CD4-positive, CD25-positive, alpha-beta regulatory T cell (primary cell): ENCODE measurements at places on chromosomes 1 and 21. TPM values are rescaled to one million over a fixed set of nuclear protein-coding genes. Genes with fewer than 3 reads are reported as not detected.

GRCh38 chr1:161258439-161259344, at the start of gene PCP4L1:
TSS of gene PCP4L1 (plus strand) at chr1:161258745. CDS start at chr1:161258975, 230 bp downstream.
- DNase-seq, result peak; percentile 20

DNA sequence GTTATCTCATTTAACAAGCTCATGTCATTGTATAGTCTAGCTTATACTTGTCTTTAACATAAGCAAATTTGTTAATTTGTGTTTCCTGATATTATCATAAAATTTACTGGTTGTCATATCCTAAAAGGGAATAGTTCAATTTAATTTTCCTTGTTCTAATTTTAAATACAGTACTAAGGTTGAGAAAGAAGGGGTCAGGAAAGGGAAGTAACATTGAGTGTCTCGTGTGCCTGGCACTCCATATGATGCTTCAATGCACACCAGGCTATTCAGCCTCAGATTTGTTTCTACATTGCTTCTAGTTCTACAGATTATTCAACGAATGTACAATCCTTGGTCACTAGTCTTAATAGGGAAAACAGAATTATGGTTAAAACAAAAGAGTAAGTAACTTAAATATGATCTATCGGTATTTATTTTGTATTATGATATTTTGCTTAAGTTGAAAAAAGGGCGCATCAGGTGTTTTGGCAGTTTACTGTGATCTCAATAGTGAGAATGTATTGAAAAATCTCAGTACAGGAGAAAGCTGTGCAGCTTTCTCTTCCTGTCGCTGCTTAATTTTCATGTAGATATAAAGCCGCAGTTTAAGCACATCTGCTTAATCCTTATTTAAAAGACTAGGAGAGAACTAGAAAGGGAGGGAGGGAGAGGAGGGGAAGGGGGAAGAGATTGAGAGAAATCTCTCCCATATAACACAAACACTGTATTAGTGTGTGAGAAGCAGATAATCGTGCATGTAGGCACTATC, 13.0 kb downstream of the PTPRC start:
- no peak for DNase-seq

- DNase-seq, result no peak
These were observed 68.9 kb downstream of the UCK2 start for GRCh38 chr1:165896277-165896676.

GRCh38 chr21:37878946-37879660, 37.2 kb downstream of the KCNJ6 start:
- DNase-seq, result no peak

DNA sequence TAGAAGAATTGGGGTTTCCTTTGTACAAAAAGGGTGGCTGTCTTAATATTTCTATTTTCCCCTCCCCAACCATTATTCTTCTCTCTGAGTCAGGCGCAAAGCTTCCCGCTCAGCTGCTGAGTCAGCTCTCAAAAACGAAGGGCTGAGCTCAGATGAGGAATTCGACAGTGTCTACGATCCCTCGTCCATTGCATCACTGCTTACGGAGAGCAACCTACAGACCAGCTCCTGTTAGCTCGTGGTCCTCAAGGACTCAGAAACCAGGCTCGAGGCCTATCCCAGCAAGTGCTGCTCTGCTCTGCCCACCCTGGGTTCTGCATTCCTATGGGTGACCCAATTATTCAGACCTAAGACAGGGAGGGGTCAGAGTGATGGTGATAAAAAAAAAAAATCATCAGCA, 3.0 kb upstream of the TUFT1 start:
- no peak for DNase-seq

DNA sequence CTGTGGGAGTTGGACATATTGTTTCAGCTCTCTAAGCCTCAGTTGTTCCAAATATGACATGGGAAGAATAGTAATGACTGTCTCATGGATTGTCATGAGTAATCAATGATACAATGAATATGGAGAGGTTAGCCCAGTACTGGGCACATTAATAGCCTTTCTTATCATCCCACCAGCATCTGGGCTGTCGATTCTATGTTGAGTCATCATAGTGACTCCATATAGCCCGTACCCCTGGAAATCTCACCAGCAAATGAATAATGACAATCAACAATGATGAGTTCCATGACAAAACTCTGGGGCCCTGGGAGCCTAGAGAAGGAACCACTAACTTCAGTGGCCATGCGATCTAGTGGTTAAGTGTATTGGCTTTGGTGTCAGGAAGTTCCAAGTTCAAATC, 39.7 kb upstream of the GJB5 start:
- DNase-seq, result no peak

DNA sequence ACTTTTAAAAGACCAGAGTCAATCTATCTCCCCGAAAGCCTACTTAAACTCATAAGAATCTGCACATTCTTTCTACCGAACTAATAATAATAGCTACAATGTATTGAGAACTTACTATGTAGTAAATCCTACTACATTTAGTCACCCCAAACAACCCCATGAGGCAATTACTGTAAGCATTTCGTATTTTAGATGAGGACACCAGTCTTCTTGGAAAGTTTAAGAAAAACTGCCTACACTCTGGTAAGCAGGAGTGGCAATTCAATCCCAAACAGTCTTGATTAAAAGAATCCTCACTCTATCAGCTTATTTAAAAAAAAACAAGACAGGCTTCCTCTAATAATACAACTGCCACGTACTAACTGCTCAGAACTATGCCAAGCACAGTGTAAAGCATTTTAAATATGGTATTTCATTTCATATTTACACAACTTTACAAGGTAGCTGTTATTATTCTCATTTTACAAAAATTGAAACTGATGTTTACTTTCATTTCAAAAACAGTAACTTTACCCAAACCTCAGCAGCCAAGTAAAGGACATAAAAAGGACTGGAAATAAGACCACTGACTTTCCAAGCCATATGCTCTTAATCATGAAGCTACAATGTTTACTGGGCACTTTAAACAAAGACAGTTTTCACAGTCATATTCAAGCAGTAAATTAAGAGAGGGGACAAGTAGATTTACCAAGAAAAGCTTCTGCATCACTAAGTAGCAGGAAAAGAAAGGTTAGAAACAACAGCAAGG, 13.9 kb downstream of the ARID4B start:
- DNase-seq, result peak; percentile 30

- no peak for DNase-seq
These were observed 149.7 kb downstream of the PEX14 start for GRCh38 chr1:10624256-10625050.

DNA sequence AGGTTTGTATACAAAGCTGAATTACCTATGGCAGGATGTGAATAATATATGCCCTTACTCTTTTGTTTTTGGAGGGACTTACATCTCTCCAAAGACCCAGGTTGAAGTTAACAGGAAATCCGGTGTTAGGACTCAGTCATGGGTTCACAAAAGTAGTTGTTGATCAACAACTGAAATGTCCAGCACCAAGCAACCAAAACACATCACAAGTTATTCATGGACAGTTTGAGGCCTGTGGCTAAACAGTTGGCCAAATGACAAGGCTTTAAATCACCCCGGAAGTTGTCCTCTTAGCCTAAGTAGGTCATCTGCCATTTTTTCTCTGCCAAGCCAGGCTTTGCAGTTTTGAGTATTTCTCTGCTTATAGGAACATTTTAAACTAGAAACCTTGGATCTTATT, 89.9 kb downstream of the CD247 start:
- DNase-seq, result no peak

DNA sequence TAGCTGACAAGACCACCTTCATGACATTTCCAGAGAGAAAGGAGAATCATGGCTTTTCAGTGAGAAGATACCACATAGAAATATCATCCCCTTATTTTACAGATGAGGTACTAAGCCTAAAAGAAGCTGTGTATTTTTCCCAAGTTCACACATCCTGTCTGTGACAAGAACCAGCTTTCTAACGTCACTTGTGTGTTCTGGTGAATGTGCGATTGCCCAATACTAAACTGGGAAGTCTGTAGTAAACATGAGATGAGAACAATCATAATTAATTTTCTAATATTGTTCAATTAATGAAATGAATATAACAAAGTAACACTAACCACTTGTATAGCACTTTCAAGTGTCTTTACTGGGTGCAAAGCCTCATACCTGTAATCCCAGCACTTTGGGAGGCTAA, 46.0 kb downstream of the PTGER3 start:
- no peak for DNase-seq

- DNase-seq, result no peak
These were observed 49.1 kb upstream of the SERBP1 start for GRCh38 chr1:67479146-67479891.

DNA sequence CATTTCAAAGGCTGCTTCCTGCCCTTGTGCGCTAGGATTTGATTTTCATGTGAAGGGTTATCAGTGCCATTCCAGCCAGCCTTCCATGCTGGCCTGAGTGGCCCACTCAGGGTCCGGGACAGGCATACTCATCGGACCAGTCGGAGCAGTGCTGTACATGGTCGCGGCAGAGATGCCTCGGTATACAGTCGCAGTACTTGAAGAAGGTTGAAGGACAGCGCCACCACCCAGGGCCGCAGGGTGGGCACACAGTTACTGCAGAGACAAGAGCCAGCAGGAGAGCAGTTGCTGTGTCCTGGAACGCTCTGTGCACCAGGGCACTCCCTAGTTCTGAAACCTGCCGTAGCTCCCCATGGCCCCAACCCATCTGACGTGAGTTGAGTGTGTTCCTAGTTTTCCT, 9.1 kb downstream of the LDLRAD1 start:
- DNase-seq, result no peak

DNA sequence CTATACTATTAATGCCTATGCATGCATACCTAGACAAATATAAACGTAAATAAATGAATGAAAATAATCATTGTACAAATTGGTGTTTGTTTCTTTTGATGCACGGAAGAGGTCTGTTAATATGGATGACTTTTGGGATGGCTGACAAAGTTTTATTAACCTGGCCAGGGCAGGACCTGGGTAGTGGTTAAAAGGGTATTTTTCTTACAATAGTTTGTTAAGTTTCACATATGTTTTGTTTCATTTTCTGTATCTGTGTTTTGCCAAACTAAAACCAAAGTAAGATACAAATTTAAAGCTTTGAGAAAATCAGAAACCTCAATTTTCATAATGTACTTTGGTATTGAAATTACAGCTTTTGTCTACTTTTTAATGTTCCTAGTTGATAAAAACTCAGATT, 222.7 kb upstream of the OLFM3 start:
- no peak for DNase-seq

GRCh38 chr1:77990629-77991204, 11.8 kb upstream of the FUBP1 start:
- no peak for DNase-seq

- no peak for DNase-seq
These were observed 126.1 kb downstream of the TRABD2B start for GRCh38 chr1:47870946-47871676.

- no peak for DNase-seq
These were observed 38.8 kb downstream of the ZBTB17 start for GRCh38 chr1:15937146-15937545.

- DNase-seq, result no peak
These were observed 23.8 kb downstream of the CLIC4 start for GRCh38 chr1:24768873-24769605.

DNA sequence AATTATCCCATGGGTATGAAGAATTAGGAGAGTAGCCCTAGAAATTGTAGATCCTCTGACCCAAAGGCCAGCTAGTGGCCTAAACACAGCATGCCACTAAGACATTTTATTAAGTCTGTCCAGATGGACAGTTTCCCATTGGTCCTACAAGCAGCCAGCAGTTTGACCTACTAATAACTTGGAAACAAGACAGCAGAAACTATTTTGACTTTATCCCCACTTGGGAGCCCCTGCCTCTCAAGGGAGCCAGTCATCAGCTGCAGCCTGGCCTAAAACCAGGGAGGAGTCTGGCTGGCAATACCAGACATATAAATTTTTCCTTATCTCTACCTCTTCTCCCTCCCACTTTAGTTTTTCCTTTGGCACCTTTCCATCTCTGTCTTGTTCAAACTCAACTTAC, 222.6 kb upstream of the KCTD3 start:
- no peak for DNase-seq

- no peak for DNase-seq
These were observed 86.9 kb upstream of the KCNE2 start for GRCh38 chr21:34276711-34277425.

DNA sequence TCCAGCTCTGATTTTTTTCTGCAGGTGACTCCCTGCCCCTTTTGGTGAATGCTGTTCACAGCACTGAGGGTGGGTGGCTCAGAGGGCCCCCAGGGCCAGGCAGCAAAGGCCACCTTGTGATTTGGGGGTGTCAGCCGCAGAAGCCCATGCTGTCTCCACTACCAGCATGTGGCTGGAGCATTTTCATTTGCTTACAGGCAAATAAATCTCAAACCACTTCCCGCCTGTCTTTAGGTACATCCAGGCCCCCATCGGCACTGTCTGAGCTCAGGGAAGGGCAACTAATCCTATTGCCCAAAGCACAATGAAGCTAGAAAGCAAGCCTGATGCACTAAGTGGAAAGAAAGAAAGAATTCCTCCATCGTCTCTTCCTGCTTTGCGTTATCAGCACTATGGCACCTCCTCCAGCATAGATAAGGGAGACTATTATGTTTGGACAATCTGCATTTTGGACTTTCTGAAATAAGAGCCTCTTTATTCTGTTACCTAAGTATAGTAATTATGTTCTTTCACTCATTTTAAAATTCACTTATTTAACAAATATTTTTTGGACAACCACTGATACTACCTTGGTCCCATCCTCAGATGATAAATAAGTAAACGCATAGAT, 100.5 kb upstream of the TLR5 start:
- no peak for DNase-seq

GRCh38 chr1:27015260-27015659, 2.6 kb upstream of the TENT5B start:
- DNase-seq, result no peak

DNA sequence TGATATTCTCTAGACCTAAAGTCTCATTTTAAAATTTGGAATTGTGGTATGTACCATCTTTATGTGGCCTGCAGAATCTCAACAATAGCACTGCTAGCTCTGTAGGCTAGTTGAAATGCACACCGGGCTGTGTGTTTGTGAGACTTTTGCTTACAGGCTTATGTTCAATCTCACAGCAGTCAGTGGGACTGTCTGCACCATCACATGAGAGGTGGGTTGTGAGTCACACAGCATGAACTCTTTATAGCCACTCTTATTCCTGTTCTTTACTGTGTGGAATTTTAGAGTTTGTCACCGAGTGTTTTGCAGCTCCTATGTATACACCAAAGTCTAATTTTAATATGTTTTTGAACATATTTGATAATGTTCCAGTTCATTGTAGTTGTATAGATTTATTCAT, 74.6 kb downstream of the RASAL2 start:
- DNase-seq, result no peak

The CACNA1S gene
- total RNA-seq, result not detected

The TTC34 gene
- 1.1 TPM for total RNA-seq

The PLPPR5 gene
- total RNA-seq, result not detected

The TSSK3 gene
- 0.76 TPM for total RNA-seq

The RAB42 gene
- not detected for total RNA-seq

The CFHR4 gene
- not detected for total RNA-seq

The OR2T33 gene
- total RNA-seq, result not detected

The AZIN2 gene
- 1.5 TPM for total RNA-seq

The ZNF691 gene
- 5.3 TPM for total RNA-seq

The ADORA1 gene
- not detected for total RNA-seq

The LRRC38 gene
- total RNA-seq, result not detected

The CNR2 gene
- 0.15 TPM for total RNA-seq
